WTC11 (cell line): ENCODE measurements at places on chromosomes 12 and 14. TPM values are rescaled to one million over a fixed set of nuclear protein-coding genes. Genes with fewer than 3 reads are reported as not detected.

OR4K17 gene
- total RNA-seq, result not detected in 3 replicates

SIRT4 gene
- 2.1 to 4.3 TPM (median 2.8 TPM) in 3 replicates for total RNA-seq

CKAP4 gene
- 67.2 to 69.6 TPM (median 67.8 TPM) in 3 replicates for total RNA-seq

DEGS2 gene
- total RNA-seq, result 0.53 to 1.6 TPM (median 0.55 TPM) in 3 replicates

TRPV4 gene
- 2.9 to 5.4 TPM (median 5.1 TPM) in 3 replicates for total RNA-seq

SLC15A4 gene
- 5.6 to 6.4 TPM (median 5.8 TPM) in 3 replicates for total RNA-seq

KIF21A gene
- total RNA-seq, result 24.5 to 34.7 TPM (median 26.4 TPM) in 3 replicates

ADCY6 gene
- total RNA-seq, result 11.9 to 12.8 TPM (median 12.2 TPM) in 3 replicates

INSM2 gene
- total RNA-seq, result 0.07 TPM in 1 of 3 replicates, not detected in the others

CAPRIN2 gene
- total RNA-seq, result 55.9 to 62.7 TPM (median 59.7 TPM) in 3 replicates

DAO gene
- 0.17 TPM in 1 of 3 replicates, not detected in the others for total RNA-seq

VRTN gene
- 106 to 130 TPM (median 128 TPM) in 3 replicates for total RNA-seq

OTOGL gene
- total RNA-seq, result 0.39 to 0.62 TPM (median 0.55 TPM) in 3 replicates

CD69 gene
- total RNA-seq, result 0.34 to 0.60 TPM (median 0.42 TPM) in 3 replicates

BHLHE41 gene
- total RNA-seq, result 5.9 to 7.6 TPM (median 6.7 TPM) in 3 replicates

KLHL33 gene
- 0.07 to 0.18 TPM (median 0.17 TPM) in 3 replicates for total RNA-seq

MYH6 gene
- total RNA-seq, result 0.09 to 0.14 TPM (median 0.09 TPM) in 3 replicates

CCDC175 gene
- 0.16 to 0.27 TPM in 2 of 3 replicates, not detected in the other for total RNA-seq

EXD2 gene
- 24.1 to 28.2 TPM (median 26.2 TPM) in 3 replicates for total RNA-seq

COX8C gene
- not detected in 3 replicates for total RNA-seq

SELPLG gene
- 0.18 to 0.46 TPM (median 0.21 TPM) in 3 replicates for total RNA-seq

GUCY2C gene
- total RNA-seq, result 3.4 to 4.3 TPM (median 3.9 TPM) in 3 replicates

KLHDC1 gene
- total RNA-seq, result 0.16 TPM in 1 of 3 replicates, not detected in the others

PUS7L gene
- total RNA-seq, result 16.0 to 20.7 TPM (median 16.4 TPM) in 3 replicates

APEX1 gene
- total RNA-seq, result 299 to 324 TPM (median 308 TPM) in 3 replicates

ZNF410 gene
- 19.3 to 21.0 TPM (median 20.5 TPM) in 3 replicates for total RNA-seq

RAB5B gene
- total RNA-seq, result 55.0 to 65.8 TPM (median 64.3 TPM) in 3 replicates

PFKM gene
- 99.3 to 109 TPM (median 108 TPM) in 3 replicates for total RNA-seq
